Non-pigmented ciliary epithelial cell (primary cell): ENCODE measurements at places on chromosomes 1 and 21.

- no peak for DNase-seq
Observed at GRCh38 chr1:153775458-153776327, 486 bp downstream of the SLC27A3 start.

DNA sequence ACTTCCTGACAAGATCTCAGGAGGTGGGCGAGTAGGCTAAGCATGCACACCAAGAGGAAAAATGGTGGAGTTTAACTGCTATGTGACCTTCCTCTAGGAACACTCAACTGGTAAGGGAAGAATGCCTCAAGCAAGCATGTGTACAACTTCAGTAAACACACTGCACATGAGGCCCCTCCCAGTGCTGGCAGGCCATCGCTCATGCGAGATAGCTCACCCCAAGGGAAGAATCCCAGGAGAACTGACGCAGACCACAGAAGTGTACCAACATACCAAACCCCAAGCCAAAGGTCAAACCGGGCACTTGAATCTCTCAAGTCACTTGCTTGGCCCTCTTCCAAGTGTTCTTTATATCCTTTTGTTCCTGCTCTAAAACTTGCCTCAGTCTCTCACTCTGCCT is 40.5 kb upstream of the GALNT2 start:
- DNase-seq = no peak

- no peak for DNase-seq
Observed at GRCh38 chr1:167635941-167636340, 5.9 kb downstream of the RCSD1 start.

DNA sequence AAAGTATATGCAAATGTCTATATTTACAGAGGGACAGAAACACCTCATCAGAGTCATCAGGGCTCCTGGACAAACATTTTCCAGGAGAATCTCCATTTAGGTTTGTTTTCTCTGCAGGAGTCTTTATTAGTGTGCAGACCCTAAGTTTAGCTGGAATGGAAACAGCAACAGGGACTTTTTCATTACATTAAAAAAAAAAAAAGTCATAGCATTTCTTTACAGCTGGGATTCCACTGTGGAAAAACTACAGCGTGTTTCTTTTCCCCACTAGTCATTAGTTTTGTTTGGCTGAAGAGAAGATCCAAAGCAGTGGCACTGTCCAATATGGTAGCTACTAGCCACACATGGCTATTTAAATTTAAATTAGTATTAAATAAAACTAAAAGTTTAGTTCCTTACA is 49.6 kb downstream of the LHX4 start:
- no peak for DNase-seq

DNA sequence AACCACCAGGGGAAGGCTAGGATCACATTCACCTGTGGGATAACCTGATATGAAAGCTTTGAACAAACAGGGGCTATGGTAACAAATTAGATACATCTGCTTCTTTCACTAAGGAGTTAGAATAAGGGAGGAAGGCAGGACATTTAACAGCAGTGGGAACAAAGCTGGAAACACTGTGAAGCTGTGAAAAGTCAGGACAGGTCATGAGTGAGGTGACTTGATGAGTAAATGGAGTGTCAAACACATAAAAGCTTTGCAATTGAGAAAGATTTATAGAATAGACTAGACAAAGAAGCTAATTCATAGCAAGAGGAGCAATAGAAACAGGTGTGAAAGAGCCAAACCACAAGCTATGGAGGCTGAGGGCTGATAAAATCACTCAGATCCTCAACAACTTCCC is 110.0 kb downstream of the ASTN1 start:
- no peak for DNase-seq

DNA sequence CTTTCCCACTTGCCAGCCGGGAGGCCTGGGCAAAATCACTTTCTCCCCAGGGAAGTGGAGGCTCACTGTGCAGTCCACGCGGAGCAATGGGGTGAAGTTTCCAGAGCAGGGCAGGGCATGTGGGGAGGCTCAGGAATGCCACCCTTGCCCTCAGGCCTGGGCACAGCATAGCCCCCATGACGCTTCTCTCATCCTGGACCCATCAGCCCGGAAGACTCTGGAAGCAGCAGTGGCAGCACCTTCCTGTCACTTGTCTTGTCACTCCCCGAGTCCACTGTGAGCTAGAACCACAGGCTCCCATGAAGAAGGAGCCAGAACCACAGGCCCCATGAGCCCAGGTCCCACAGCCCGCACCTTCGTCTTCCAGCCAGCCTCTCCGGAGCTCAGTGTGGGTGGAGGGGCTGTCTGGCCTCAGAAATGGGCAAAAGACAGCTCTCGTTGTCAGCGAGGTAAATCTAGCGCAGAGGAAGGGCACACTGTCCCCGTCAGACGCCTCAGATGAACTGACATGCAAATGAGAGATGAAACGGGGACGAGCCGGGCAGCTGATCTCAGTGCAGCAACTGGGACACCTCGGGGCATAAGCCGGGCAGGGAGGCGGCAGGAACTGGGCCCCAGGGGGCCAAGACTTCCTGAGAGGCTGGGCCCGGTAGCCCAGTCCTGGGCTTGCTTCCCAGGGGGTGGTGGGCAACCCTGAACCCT is 6.1 kb downstream of the PDE9A start:
- no peak for DNase-seq

DNA sequence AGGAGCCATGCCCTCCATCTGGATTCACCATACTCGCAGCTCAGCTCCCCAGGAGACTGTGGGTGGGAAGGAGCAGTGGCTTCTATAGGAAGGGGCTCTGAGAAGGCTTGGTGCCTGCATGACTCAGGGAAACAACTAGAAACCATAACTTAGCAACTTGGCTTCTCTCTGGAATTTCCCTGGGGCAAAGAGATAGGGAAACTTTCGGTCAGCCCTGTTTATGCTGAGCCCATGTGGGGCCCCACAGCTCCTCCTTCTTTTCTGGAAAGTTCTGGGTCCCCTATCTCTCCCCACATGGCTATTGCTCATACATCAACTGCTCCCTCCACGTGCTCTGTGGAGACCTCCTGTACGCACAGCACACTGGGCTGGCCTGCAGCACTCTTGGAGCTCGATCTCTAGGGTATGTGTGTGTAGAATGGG is 39.3 kb downstream of the PLEKHA6 start:
- peak; percentile 64 for DNase-seq

DNA sequence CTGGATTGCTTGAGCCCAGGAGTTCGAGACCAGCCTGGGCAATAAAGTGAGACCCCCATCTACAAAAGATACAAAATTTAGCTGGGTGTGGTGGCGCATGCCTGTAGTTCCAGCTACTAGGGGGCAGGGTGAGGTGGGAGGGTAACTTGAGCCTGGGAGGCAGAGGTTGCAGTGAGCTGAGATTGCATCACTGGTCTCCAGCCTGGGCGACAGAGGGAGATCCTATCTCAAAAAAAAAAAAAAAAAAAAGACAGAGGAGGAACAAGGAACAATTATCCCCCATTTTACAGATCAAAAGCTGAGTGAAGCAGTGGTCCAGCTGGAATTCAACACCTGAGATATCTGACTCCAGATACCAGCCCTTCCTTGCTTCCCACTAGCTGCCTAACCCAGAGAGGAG is 34.8 kb downstream of the L1TD1 start:
- DNase-seq = no peak

GRCh38 chr1:235253219-235253962 is 74.6 kb downstream of the ARID4B start:
- peak; percentile 31 for DNase-seq

- no peak for DNase-seq
Observed at GRCh38 chr1:44545961-44546360, 128.3 kb downstream of the TMEM53 start.

- DNase-seq = no peak
Observed at GRCh38 chr1:60765204-60765603, 317.2 kb upstream of the NFIA start.

DNA sequence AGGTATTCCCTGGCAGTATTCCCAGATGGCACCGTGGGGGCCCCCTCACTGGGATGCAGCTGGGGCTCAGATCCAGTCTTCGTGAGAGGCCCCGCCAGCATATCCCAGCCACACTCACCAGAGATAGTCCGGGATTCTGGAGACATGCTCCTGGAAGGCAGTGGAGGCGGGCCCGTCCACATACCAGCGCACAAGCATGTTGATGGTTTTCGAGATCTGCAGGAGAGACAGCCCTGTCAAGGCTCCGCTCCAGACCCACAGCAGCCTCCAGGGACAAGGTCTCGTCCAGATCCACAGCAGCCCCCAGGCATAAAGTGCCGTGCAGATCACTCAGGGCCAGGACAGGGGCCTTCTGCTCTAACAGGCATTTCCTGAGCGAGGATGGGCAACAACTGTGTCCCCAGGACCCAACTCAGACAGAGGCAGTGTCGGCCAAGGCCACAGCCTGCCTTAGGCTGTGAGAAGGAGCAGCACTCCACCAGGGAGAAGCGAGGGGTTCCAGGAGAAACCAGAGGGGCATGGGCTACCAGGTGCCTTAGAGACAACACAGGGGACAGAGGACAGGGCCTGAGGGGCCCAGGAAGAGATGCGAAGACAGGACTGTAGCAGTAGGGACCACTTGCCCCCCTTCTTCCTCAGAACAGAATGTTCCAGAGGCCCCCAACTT is 14.8 kb downstream of the LSS start:
- DNase-seq = no peak

DNA sequence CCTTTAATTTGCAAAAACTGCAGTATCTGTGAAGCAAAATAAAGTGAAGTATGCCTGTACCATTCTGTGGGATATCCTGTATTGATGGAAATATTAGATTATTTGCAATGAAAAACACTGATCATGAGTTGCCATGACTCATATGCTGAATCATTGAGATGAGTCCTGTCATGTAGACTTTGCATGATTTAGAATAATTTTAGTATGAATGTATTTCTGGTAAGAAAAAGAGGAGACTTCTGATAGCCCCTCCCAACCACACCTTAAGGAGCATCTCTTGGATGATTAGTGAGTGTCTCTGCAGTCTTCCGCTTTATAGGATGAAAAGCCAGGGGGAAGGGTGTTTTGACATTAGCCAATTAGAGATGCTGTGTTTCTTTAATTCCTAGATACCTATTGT is 55.2 kb upstream of the PTGS2 start:
- DNase-seq = no peak

DNA sequence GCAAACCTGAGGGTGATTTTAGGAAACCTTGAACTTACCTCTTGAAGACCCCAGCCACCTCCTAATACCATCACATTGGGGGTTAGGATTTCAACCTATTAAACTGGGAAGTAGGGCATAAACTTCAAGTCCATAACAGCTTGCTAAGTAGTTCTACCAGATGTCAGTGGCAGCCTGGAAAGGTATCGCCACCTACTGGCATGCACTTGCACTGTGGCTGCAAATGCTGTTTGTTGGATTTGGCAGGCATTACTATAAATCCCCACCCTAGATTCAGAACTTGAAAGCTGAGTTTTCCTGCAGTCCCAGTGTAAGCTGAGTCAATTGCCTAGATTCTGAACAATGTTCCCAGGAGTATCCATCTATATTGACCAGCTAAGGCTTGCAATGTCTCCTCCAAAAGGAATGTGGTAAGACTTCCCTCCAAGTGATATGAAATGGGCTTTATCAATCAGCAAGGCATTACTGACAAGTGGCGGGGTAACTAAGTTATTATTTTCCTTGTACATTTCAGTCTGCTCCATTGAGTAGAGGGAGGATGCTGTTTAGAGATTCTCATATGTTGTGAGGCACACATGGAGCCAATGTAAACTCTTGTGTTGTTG is 474.5 kb downstream of the PTPRC start:
- DNase-seq = peak; percentile 49

DNA sequence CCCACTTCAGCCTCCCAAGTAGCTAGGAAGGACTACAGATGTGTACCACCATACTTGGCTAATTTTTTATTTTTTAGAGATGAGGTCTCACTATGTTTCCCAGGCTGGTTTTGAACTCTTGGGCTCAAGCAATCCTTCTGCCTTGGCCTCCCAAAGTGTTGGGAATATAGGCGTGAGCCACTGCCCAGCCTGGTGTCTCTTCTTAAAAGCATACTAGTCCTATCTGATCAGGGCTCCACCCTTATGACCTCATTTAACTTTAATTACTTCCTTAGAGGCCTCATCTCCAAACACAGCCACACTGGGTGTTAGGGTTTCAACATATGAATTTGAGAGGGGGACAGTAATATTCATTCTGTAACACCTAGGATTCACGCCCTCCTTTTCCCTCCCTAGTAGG is 130.9 kb downstream of the GLIS1 start:
- no peak for DNase-seq

- no peak for DNase-seq
Observed at GRCh38 chr1:31671561-31672201, 27.0 kb upstream of the PEF1 start.

- no peak for DNase-seq
Observed at GRCh38 chr1:21157054-21157453, 19.6 kb downstream of the EIF4G3 start.

DNA sequence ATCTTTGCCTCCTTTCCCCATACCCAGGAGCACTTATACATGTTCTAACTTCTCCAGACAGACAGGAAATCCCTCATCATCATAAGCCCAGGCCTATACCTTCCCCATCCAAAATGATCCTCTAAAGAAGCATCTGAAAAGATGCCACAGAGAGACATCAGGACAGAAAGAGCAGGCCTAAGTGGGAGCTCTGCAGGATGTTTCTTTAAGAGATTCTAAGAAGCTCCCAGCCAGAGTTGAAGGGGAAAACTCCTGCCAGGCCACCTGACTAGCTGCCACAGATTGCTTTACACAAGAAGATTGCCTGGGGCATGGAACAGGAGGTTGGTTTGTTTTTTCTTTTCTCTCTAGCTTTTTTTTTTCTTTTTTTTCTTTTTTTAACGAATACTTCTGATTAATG is 275.8 kb downstream of the VAV3 start:
- no peak for DNase-seq

GRCh38 chr21:38326899-38327298 is 70.1 kb downstream of the KCNJ15 start:
- DNase-seq = no peak
